ENCODE measurements at places on chromosomes 6 and 20.

DNA sequence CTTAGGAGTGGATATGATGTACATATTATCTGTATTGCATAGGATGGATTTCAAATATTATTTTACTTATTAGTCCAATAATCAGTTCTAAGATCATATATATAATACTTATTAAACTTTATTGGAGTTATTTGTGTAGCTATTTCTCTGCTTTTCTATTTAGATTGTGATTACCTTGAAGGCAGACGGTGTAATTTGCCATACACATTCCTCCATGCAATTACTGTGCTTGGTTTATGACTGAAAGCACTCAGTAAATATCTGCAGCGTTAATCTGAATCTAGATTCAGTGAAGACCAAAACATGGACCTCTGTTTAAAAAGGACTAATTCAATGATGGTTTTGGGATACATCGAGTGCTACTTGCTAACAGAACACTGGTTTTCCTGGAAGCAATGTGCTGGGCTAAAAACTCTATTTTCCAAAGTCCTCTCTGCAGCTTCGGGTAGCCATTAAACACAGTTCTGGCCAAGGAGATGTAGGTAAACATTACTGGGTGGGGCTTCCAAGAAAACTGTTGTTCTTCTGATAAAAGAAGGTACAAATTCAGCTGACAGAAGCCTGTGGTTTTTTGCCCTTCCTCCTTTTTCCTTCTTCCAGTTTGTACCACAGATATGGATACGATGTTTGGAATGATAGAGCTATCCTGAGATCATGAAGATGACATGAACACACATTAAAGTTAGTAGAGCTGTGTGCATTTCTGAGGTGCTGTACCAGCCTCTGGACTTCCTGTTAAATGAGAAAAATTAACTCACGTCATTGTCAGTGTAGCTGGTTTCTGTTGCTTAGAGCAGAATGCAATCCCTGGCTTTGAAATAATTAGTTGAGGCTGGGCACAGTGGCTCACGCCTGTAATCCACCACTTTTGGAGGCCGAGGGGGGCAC, 136.5 kb upstream of the NUP153 start:
- DNase-seq: no peak

DNA sequence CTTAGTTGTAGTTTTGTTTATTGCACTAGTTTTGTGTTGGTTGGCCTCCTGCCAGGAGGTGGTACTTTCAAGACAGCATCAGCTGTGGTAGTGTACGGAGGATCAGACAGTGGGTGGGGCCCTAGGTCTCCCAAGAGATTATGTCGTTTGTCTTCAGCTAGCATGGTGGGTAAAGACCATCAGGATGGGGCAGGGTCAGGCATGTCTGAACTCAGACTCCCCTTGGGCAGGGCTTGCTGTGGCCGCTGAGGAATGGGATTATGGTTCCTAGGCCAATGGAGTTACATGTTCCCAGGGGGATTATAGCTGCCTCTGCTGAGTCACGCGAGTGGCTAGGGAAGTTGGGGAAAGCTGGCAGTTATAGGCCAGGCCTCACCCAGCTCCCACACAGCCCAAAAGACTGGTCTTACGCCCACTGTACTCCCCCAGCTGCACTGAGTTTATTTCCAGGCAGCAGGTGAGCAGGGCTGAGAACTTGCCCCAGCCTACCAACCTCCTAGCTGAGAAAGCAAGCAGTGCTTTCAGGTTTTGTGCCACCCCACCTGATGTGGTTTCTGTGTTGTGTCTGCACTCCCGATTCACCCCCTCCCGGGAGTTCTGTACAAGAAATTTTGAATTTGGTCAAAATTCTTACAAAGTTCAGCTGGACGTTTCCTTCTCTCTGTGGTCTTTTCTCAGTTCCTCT, 24.7 kb downstream of the ZSCAN31 start:
- DNase-seq: no peak

GRCh38 chr20:37564388-37565133, 36.9 kb upstream of the BLCAP start:
- DNase-seq: peak; percentile 6

DNA sequence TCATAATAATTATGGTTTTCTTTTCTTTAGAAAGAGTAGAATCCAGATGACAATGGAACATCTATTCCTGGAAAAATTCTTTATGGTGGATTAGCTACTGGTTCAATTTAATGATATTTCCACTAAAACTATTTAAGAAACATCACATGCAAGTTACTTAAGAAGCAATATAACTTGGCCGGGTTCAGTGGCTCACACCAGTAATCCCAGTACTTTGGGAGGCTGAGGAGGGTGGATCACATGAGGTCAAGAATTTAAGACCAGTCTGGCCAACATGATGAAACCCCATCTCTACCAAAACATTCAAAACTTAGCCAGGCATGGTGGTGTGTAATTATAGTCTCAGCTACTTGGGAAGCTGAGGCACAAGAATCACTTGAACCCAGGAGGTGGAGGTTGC, 65.9 kb upstream of the SMLR1 start:
- DNase-seq: no peak

GRCh38 chr20:46938434-46938833, 43.8 kb downstream of the EYA2 start:
- no peak for DNase-seq

DNA sequence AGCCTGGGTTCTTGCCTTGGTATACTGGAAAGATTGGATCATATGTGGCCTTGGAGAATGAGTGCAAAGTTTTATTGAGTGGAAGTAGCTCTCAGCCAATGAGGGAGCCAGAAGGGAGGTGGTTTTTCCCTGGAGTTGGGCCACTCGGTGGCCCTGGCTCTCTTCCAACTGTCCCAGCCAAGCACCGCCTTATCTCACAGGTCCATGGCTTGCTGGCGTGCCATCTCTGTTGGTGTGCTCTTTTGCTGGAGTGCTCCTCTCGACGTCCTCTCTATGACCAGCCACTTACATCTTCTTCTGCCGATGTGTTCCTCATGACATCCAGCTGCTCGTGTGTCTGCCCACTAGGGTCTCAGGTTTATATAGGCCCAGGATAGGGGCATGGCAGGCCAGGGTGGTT, 505.9 kb upstream of the SYNCRIP start:
- no peak for DNase-seq

DNA sequence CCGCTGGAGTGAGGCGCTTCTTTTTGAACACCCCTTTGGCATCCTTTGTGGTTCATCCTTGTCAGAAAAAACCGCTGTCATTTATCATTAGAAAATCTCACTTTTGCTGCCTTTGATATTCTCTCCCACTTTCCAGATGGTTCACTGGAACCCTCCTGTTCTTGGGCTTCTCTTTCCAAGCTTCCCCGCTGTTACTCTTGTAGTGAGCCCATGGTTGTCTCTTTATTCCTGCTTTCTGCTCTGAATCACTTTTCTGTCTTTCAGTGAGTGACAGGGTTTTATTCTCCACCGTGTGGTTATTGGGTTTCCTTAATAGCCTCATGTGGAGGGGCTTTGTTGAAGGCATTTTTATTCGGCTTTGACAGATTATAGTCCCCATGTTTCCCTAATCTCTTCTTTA, 117.0 kb downstream of the FARS2 start:
- no peak for DNase-seq

DNA sequence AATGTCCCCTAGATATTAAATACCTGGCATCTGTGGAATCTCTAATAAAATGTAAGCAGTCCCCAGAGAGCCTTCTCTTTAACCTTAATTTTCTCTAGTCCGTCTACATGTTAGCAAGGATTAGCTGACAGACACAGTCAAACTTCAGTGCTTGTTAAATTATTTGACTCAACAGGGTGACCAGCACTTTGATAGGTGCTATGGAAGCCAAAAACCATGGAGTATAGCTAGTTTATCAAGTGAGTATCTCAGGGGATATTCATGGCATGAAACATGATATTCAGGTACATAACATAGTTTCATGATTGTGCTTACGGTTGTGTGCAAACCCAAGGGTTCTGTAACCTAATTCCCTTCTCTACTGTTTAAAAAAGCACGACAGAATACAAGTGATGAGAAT, 3.9 kb downstream of the RHAG start:
- no peak for DNase-seq

DNA sequence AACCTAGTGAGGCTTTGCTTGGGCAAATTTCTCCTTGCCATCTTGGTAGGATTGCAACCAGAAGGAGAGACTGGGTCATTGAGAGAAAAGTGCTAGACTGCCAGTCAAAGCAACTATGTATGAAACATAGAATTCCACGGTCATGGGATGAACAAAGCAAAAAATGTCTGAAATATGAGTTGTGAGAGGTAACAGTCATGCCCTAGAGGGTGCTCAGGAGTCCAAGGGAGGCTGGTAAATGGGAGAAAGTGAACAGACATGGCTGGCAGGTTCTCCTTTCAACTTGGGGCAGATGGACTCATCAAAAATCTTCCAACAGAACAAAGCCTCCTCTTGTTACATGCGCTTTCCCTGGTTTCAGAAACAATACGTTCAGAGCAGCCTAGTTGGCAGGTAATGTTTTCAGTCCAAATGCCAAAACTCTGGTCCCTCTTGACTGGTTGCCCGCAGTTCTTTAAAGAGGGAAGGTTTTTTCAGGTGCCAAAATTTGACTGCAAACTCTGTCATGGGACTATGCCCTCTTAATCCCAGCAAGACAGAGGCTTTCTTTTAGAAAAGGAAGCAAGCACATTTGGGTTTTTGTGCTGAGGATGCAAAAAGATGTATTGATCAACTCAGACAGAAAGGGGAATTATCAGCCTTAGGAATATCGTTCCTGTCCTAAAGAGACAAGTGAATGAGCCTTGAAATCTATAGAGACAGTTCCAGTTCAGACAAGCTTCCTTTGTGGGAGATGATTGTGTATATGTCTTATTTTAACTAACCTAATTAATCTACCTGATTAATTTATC, 68.5 kb upstream of the SASH1 start:
- DNase-seq: no peak

- no peak for DNase-seq
These were observed 23.4 kb upstream of the CCN5 start for GRCh38 chr20:44691424-44692423.

GRCh38 chr6:25050356-25050755, 114.6 kb upstream of the RIPOR2 start:
- no peak for DNase-seq

DNA sequence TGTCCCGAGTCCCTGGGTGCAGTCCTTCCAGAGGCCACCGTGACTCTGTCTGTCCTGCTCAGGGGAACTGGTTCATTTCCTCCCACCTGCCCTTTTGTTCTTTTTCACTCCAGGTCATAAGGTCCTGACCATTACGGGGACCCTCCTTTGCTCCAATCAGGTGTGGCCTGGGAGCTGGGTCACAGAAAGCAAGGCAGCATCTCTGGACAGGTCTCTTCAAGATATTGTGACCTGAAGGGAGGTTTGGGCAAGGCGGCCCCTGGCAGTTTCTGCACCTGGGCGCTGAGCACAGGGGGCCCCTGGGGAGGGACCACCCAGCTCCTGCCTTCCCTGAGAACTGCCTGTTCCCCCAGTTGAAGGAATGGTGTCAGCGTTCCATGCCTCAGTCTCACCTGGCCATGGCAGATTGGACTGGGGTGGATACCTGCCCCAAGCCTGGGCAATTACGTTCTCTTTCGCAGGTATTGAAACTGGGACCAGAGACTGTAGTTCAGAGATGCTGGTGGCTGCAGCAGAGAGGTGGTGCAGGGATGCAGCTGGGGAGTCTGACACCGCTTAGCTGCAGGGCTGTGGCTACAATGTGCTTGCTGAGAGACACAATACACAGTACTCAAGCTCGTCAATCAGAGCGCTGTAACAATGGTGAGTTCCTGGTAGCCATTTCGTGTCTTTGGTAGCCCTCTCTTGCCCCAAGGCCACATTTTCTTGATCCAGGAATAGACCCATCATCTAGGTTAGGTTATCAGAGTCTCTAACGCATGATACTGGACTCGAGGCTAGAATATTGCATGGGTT, 15.6 kb upstream of the NELFCD start:
- DNase-seq: no peak

DNA sequence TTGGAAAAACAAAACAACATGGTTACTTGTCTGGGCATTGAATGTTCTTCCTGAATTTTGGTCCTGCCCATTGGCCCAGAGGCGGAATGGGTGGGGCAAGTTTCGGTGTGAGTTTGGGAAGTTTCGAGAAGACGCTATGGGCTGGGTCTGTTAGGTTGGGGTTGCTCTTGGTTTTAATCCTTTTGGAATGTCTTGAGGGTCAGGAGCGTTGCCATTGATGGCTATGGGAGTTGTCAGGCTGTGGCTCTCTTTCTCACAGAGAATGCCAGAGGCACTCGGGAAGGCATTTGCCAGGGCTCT, 135.0 kb downstream of the LRRC1 start:
- DNase-seq: no peak

GRCh38 chr20:50834599-50835005, 39.7 kb downstream of the BCAS4 start:
- DNase-seq: no peak

GRCh38 chr6:7693827-7694226, 32.1 kb upstream of the BMP6 start:
- no peak for DNase-seq

Measured in stimulated activated CD8-positive, alpha-beta memory T cell treated with anti-CD3 and anti-CD28 coated beads, Interleukin-7, amount 100 ng/mL, for 24 hours (primary cell).